ENCODE measurements at places on chromosomes 5 and 9. TPM values are rescaled to one million over a fixed set of nuclear protein-coding genes. Genes with fewer than 3 reads are reported as not detected.
A peak's percentile ranks its signal among the peaks of the same experiment; 100 is the strongest.

DNA sequence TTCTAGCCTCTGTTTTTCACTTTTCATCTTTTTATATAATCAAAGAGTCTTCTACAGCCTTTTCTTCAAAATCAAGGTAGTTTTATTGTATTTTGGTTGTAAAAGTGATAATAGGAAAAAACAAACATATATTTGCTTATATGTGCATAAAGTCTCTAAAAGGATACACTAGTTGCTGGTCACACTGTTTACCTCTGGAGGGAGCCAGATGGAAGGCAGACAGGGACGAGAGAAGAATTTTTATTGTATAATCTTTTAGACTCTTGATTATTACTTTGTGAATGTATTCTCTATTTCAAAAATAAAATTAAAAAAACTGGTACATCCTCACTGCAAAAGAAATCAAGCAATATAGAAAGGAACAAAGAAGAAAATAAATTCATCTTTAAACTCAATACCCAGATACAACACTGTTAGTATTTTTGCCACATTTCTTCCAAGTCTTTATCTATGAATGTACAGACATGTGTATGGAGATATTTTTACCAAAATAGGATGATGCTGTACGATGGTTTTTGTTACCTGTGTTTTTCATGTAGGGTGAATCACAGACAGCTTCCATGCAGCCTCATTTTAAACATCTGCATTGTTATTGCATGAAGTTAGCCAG, 6.1 kb upstream of the RNF183 start:
- no peak for DNase-seq

DNA sequence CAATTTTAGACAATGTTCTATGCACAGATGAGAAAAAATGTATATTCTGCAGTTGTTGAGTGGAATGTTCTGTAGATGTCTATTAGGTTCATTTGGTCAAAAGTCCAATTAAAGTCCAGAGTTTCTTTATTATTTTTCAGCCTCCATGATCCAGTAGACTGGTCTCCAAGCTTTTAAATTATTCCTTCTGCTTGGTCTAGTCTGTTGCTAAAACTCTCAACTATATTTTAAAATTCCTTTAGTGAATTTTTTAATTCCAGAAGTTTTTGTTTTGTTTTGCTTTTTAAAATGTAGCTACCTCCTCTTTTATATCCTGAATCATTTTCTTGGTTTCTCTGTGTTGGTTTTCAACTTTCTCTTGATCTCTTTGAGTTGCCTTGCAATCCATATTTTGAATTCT, 24.6 kb downstream of the SELENOP start:
- DNase-seq = no peak

GRCh38 chr5:96962540-96962991, 26.7 kb downstream of the LNPEP start:
- no peak for DNase-seq

DNA sequence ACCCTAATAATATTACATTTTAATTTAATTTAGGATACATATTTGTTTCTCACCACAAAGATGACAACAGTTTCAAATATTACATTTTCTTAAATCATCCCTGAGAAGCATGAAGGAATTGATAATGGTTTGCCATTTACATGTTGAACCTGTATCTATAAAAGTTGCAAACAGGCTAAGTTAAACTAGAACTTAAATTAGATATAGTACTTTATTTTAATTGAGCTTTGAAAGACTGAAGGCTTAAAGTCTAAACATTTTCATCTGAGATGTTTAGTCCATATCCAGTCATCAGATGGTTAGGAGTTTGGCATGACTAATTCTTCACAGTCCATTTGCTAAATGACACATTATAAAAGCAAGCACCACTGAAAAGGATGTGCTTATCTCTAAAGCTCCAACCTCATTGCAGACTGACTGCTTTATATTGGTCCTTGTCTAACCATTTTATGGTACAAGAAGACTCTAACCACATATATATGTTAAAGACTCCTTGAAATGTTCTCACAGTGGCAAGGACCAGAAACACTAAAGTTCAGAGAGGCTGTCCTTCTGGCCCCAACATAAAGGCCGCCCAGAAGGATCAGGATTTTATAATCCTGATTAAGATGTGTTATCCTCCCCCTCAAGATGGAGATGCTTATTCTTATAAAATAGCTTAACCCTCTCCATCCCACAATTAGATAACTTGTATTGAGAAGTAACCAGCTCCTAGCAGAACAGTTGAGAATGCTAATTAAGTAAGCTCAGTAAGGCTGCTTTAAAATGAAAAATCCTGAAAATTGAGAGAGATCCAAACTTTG, 25.8 kb downstream of the WNT8A start:
- no peak for DNase-seq

DNA sequence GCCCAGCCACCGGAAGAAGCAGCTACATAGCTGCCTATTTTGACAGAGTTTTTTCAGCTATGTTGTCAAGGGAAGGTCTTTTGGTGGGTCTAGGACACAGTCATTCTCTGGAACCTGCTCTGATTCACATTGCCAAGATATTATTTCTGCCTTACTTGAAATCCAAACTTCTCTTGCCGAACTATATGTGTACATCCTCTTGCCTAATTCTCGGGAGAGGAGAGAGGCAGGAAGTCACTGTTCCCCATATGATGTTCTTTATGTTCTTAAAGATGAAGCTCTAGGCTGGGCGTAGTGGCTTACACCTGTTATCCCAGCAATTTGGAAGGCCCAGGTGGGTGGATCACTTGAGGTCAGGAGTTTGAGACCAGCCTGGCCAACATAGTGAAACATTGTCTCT, 8.6 kb downstream of the TMEM252 start:
- no peak for DNase-seq

DNA sequence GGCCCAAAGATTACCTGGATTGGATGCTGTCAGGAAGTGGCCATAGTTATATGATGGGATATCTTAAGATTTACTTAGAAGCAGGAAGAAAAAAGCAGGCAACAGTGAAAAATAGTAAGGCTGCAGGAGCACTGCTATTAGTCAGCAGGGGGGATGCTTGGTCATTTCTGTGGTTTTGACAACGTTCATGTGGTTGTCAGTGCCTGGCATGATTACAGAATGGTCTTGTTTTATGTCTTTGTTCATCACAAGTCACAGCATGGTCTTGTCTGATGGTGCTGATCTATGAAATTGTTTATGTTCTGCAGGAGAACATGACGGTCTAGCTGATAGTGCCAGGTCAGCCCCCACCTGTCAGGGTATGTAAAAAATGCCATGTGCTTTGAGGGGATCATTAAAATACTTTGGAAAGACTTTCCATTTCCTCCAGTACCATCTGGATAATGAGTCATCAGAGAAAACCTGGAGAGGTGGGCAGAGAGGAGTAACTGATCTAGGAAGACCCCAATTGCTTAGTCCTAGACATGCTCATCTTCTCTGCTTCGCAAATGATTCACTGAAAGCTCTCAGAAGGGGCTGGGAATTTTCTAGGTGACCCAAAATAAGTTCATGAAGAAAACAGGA, 48.5 kb downstream of the PLGRKT start:
- no peak for DNase-seq

- DNase-seq = peak; percentile 36
Observed at GRCh38 chr9:76516350-76516749, 57.4 kb downstream of the GCNT1 start.

DNA sequence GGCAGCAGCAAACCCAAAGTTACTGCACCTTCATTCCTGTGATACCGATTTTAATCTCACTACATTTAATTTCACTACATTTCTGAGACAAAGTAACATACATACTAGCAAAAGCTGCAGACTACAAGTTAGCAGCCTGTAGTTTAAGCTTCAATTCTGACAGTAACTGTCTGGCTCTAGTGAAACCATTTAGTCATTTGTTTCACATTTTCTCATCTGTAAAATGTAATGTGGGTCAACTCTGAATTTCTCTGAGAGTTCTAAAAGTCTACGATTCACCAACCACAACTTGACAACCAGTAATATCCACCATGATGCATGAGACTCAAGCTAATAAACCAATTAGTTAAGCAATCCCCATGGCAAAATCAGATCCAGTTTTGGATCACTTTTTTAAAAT, 408.9 kb downstream of the PDE4D start:
- no peak for DNase-seq

- DNase-seq = no peak
Observed at GRCh38 chr5:151665613-151666012, 21.1 kb downstream of the SPARC start.

DNA sequence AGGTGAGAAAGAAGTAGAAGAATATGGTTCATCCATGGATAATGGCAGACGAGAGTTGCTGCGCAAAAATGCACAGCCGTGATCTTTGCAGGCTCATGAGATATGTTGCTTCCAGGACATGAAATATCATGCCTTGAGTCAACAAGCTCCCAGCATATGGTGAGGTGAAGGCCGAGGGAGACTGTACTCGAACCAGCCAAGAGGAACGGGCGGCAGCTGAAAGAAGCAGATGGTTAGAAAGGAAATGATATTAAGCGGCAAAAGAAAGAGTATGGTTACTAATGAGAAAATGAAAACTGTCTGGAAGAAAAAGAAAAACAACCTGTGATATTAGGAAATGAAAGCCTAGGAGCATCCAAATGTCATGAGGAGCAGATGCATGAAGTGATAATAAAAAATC, 344.7 kb upstream of the DAP start:
- DNase-seq = no peak

DNA sequence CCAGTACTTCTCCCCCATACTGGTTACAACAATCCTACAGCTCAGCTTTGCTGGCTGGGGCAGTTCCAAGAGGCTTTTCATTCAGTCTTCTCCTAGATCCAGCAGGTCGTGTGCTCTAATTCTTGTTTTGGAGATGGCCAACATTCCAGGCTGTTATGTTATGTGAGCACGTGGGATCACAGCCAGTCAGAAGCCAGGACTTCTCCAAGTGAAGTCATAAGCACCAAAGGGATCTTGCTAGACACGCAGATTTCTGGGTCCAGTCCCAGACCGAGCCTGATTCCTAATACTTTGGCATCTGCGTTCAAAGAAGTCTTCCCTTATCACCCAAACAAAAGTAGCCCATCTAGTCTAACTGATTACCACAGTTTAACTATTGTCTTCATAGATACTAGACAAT, 1.4 kb upstream of the LARP1 start:
- no peak for DNase-seq

DNA sequence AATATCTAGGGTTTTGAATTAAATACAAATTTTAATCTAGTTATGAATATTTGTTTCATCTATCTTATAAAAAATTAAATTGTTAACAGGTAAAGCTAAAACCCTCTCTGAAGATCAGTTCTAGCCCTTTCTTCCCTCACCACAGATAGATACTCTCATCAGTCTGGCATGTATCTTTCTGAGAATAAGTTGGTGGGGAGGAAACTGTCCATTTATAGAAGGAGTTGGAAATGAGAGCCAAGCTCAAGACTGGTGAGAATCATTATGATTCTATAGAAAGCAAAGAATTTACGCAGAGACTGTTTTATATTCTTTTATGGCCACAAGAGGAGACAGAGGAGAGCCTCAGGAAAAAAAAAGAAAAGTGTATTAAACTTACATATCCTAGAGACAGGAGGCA, 59.0 kb downstream of the STARD4 start:
- DNase-seq = no peak

DNA sequence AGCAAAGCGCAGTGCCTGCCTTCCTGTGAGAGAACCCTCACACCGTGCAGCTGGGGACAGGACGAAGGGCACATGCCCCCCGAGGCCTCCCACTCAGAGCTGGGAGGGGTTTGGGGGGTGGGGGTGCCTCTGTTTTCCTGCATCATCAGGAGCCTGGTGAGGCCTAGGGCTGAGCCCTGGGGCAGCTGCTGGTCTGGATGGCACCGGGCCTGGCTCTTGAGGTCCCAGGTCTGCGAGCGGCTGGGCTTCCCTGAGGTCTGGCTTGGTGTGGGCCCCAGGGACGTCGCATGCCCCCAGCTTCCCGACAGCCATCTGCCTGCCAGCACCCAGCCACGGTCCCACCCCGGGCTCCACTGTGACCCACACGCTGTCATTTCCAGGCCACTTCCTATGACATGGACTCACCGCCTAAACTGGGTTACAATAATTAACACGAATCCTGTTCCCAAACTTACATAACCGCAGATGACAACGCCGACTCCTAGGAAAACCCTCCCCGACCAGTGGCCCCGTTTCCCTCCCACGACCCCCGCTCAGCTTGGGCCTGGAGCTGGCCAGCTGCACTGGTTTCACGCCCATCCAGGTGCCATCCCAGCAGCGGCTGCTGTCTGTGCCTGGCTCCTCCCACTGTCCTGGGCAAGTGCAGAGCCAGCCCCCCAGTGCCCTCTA, 8.7 kb downstream of the NACC2 start:
- no peak for DNase-seq

DNA sequence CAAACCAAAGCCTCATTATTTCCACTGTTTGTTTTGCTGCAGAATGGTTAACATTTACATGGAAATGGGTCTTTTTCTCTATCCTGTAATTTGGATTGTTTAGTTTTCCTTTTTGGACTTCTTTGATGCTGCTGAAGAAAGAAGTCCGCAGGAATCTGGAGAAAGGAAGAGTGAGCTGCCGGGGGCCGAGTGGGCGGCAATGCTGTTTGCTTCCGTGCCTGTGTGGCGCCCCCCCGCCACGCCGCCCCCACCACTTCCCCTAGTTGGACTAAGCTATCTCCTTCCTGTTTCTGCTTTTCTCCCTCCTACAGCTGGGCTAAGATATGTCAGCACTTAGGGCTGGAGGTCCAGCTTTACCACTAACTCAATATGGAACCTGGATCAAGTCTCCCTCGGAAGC, 39.7 kb downstream of the ACTL7B start:
- no peak for DNase-seq

GRCh38 chr9:6676254-6676921, 30.9 kb upstream of the GLDC start:
- no peak for DNase-seq

GRCh38 chr9:87201351-87201751, 254.0 kb upstream of the GAS1 start:
- no peak for DNase-seq

- peak; percentile 2 for DNase-seq
Observed at GRCh38 chr5:67203701-67204074, 7.1 kb upstream of the CD180 start.

DNA sequence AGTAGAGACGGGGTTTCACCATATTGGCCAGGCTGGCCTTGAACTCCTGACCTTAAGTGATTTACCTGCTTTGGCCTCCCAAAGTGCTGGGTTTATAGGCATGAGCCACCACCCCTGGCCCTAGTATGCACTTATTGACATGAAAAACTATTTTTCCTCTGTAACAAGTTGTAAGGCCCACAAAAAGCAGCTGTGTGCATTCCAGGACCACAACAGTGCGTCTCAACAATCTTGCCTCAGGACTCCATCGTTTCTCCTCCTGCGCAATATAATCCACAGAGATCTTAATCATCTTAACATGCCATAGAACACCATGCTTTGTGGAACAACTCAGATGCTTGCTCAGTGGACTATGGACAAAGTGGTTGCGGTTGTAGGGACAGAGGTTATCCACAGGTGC, 10.2 kb downstream of the OR2V1 start:
- DNase-seq = no peak

The TMEM215 gene
- total RNA-seq = not detected

The CDC14B gene
- 18.6 TPM for total RNA-seq

The CCDC187 gene
- not detected for total RNA-seq

The LVRN gene
- total RNA-seq = 0.68 TPM

The SLC1A3 gene
- 19.1 TPM for total RNA-seq

The RARS1 gene
- total RNA-seq = 87.6 TPM

The PCSK1 gene
- total RNA-seq = not detected
